Stimulated activated CD4-positive, alpha-beta T cell treated with anti-CD3 and anti-CD28 coated beads, Interleukin-4, amount 100 ng/mL, for 48 hours (primary cell): ENCODE measurements at places on chromosomes 4 and X.

DNA sequence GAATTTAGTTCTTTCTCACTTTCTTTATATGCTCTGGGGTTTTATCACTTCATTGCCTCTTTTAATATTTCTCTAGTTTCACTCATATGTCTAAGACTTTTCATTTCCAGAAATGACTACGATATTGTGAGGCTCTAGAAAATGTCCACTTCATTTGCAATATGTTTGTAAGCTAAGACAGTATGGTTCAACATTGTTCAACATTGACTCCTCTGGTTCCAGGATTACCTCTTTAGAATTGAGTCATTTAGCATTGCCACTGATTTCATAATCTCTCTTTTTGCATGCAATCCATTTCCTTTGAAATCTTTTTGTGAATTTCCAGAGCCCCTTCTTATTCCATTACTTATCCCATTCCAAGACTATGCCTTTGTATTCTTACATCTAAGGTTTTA is 32.3 kb downstream of the BBS12 start:
- DNase-seq, result no peak

DNA sequence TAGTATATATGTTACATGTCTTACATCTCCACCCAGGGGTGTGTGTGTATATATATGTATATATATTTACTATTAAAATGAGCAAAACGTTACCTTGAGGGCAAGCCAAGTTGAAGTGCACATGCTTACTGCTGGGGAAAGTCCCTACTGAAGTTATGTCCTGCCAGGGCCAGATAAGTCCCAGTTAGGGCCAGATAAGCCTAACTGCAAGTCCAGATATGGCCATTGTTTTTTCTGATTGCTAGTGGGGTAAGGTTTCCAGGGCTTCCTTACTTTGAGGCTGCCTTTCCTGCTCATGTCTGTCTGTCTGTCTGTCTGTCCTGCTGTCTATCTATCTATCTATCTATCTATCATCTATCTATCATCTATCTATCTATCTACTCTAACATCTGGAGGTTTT is 19.3 kb upstream of the ZNF81 start:
- no peak for DNase-seq

GRCh38 chrX:23699636-23700194 is 32.4 kb downstream of the PRDX4 start:
- no peak for DNase-seq

DNA sequence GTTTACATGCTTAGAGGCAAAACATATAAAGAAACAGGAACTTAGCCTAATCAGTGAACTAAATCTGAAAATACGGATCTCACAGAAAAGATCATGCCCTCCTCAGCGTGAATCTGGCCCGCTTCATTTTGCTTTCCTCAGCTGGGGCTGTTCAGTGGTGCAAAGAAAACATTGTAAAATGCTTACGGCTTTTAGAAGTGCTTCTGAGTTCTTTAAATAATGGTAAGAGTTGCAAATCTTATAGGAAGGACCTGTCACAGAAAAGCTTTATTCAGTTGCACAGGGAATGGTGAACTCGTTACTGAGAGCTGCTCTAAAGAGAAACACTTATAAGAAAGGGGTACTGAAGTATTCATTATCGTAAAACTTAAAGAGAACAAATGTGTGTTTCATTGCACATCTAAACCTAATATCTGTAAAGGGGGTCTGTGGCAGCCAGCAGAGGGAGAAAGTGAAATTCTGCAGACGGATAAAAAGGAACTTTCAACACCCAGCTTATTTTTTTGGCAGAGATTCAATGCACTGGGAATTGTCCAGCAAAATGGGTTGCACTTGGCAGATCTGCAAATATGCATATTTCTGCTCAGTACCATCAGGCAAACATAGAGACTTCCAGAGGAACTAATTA is 139.2 kb upstream of the ANK2 start:
- DNase-seq, result no peak

DNA sequence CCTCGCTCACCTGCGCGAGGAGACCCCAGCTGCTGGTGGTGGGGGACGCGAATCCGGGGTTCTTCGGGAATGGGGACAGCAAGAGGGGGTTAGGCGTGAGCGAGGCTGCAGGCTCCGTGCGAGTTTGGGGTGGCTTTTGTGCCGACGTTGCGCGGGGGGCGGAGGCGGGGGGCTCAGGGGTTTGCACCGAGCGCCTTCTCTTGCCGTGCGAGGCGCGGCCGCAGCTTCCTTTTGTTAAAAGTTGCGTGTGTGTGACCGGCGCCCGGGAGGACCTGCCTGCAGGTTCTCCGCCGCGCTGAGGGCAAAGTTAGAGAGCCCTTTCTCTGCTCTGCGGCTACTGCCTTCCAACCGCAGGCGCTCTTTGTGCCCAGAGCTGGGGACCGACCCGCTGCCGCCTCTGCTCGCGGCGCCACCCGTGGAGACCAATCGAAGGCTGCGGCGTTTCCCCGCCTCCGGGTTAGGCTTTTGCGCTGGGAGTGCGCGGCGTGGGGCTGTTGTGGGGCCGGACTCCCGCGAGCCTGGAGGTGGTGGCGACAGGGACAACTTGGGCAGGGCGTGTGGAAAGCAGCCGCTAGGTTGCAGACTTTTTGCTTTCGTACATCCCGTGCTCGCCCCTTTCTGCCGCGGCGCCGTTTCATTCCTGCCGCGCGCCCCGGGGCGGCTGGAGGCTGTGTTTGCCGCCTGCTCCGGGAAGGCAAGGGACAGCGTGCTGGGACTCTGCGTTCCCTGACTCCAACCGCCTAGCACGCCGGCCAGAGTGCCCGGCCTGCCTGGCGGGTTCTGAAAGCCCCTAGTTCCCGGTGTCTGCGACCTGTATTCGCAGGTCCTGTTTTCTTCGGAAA is 716 bp downstream of the KIT start:
- peak; percentile 7 for DNase-seq

DNA sequence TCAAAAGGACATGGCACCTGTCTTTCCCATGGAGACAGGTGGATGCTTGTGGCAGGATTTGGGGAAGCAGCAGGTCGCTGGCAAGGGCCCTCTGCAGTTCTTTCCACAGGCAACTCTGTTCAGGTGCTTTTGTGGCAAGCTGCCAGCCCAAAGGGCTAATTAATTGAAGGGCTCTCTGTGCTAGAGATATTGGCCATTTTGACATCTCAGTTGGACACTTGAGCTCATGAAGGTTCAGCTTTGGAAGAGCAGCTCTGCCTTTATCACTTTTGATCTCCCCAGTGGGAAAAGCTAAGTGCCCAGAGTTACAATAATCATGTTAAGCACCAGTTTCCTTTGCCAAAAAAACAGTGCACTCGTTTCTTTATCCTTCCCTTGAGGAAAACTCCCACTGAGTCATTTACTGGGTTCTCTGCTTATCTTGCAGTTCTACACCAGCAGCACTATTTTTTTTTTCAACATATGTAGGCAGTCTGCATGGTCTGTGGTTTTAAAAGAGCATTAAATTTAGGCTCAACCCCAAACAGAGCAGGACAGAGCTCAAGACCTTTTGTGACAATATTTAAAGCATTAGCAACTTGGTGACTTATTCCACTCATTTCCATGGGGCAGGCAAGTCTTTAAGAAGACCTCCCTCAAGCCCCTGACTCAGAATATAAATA is 336.4 kb upstream of the RASGEF1B start:
- no peak for DNase-seq

- DNase-seq, result no peak
These were observed 8.2 kb downstream of the DCAF8L2 start for GRCh38 chrX:27598312-27598711.

- DNase-seq, result no peak
These were observed 224.1 kb upstream of the GK2 start for GRCh38 chr4:79632114-79632513.

GRCh38 chr4:53235547-53235946 is 130.3 kb downstream of the SCFD2 start:
- no peak for DNase-seq

- DNase-seq, result no peak
These were observed 315.2 kb upstream of the SLIT2 start for GRCh38 chr4:19936476-19936875.

DNA sequence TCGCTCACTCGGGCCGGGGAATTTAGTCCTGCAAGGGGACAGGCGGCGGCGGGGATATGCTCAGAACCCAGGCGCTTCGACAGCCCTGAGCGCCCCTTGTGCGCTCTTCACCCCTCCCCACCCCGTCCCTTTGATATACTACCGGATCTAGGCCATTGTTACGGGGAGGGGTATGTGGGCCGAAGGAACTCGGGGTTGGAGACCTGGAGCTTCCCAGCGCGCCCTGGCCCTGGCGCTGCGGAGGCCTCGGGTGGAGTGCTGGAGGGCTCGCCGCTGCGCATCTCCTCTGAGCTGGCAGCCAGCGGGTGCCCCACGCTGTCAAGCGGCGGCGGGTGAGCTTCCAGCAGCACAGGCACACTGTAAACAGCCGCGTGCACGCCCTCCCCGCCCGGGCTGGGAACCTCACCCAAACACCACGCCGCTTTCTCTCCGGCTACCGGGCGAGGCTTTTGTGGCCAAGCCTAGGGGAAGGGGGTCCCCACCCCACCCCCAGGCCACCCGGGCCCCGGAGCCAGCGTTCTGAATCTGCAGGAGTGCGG is 54.5 kb upstream of the BCOR start:
- DNase-seq, result no peak

GRCh38 chr4:140103676-140104075 is 50.3 kb downstream of the MAML3 start:
- peak; percentile 37 for DNase-seq

DNA sequence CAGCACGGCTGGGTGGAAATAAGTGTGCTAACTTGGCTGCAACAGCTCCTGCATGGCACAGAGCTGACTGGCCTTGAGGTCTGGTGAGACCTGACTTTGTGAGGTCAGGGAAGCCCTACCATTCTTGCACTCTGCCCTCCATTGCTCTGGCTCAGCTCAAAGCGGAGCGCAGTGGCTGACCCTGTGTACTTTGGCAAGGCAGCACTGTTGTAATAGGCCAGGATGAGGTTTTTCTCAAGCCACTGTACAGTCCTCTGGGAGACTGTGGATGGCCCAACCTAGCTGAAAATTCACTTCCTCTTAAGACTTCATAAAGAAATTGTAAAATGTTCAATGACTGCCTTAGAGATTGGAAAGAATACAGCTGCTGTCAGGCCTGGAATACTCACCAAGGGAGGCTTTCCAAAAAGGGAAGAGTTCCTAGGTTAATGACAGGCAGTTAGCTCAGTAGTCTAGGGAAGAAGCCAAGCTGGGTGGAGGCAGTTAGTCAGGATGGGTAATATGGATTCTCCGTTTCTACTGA is 129.8 kb downstream of the GUCY2F start:
- DNase-seq, result no peak

- DNase-seq, result no peak
These were observed 1.6 kb downstream of the SH3RF1 start for GRCh38 chr4:169268951-169269760.

GRCh38 chr4:72513227-72513626 is 55.8 kb downstream of the ADAMTS3 start:
- DNase-seq, result no peak

DNA sequence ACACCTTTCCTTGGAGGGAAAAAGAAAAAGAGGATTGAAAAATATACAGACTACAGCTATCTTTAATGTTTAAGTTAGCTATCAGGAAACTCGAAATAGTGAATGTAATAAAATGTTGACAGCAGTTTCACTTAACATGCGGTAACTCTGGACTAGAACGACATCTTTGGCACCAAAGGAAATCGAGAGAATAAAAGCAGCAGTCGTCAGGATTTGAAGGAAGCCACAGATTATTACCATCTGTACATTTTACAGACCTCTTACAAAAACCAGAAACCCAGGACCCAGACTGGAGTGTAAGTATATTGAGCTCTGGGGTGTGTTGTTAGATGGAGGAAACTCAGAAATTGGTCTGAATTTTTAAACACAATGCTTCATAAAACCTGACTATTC is 51.6 kb upstream of the STOX2 start:
- DNase-seq, result no peak

- no peak for DNase-seq
These were observed 45.0 kb upstream of the ARHGEF6 start for GRCh38 chrX:136825771-136826170.

DNA sequence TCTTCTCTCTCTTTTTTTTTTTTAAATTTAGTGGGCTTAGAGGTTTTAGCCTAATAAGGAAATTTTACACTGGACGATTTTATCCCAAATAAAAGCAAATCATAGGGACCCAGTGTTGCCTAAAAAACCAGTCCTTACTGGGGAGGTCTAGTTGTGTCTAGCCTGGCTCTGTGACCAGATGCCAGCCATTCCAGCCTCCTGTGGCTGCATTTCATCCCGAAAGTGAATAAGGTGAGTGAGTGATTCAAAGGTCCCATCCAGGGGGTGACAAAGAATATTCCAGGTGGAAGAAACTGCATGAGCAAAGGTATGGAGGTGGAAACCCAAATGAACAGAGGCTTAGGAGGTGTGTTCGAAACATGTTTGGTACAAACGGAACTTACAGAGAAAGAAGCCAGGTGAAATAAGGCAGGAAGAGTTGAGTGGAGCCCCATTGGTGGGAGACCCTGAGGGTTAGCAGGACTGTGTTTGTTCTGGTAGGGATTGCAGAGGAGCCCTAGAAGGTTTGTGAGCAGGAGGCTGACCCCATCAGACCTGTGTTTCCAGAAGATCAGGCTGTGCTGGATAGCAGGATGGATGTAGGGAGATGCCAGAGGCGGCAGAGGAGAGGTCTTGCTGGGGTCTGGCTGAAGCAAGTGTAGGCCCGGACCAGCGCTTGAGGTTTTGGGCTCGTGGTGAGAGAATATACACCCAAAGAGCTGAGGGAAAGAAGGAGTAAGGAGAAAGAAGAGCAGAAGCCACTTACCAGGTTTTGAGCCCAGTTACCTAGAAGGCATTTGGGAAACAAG is 31.6 kb downstream of the PTTG2 start:
- DNase-seq, result no peak

- no peak for DNase-seq
These were observed 116.8 kb downstream of the CBR4 start for GRCh38 chr4:168893205-168893604.

DNA sequence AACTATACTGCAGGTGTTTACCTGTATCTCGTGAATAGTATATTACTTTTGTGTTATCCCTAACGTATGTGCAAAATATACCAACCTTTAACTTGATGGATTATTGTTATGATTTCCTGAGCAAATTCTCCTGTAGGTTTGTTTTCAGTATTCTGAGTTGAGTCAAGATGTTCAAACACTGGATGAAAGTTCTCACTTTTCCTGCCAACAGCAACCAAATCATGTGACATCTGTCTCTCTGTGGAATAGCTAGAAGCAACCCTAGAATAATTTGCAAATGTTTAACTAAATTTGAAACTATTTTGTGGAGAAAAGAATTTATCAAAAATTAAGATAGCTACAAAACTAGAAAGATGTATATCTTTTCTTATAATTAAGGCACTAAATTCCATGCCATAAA is 35.6 kb downstream of the BCLAF3 start:
- no peak for DNase-seq

- DNase-seq, result no peak
These were observed 11.3 kb upstream of the AREG start for GRCh38 chr4:74433541-74434172.

- no peak for DNase-seq
These were observed 336.2 kb upstream of the PPARGC1A start for GRCh38 chr4:24226023-24226422.

GRCh38 chr4:81743731-81744435 is 272.2 kb upstream of the RASGEF1B start:
- no peak for DNase-seq

DNA sequence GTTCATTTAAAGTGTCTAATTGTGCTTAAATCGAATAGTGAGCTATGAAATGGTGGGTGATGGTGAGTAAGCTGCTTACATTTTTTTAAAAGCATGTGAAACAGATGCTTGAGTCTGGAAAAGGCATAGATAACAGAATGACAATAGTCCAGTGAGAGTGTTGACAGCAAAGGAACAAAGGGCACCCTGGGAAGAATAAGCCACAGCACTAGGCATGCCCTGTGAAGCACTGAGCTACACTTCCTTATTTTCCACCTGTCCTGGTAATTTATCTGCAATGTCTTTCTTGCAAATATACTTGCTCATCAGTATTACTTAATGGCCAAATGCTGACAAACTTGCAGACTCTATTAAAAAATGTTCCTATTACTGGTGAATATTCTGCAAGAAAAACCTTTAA is 168.7 kb downstream of the PRDM5 start:
- no peak for DNase-seq
